ENCODE measurements at places on chromosomes 12 and 14.

DNA sequence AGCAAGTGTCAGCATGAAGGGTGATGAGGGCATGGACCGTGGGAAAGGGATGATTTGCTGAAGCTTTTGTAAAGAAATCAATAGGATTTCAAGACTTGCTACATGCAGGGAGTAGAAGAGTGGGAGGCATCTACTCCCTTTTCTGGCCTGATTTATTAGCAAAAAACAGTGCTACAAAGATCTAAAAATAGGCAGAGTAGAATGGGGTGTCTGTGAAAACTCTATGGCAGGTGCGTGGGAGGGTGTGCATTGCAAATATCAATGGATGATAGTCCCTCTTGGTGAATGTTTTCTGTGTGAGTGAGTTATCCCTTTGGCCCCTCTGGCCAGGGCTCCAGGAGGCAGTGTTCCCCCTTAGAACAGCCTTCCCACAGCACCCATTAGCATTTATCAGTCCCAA, 139.0 kb downstream of the SMOC1 start:
- no peak for DNase-seq

DNA sequence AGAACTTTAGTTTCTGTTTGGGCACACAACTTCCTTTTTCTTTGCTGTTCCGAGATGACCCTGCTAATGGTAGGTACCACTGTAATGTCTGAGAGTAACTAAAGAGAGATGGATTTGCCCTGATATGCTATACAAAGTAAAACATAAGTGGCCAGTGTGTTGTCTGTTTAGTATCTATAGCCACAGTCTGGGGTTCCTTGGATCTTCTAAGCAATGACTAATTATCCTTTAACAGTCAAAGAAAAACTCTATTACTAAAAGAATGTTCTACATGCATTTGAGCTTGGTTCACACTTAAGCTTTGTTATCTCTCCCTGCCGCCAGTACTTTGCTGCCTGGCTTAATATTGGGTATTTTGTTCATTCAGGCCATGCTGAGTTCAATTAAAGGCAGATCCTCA, 1051.9 kb upstream of the FLRT2 start:
- no peak for DNase-seq

GRCh38 chr14:35332517-35333263, 40.5 kb downstream of the PSMA6 start:
- no peak for DNase-seq

GRCh38 chr12:88310069-88310468, 168.0 kb downstream of the TMTC3 start:
- DNase-seq, result no peak

GRCh38 chr12:89863968-89864367, 155.3 kb upstream of the ATP2B1 start:
- no peak for DNase-seq

GRCh38 chr14:77322250-77322902, 1.5 kb downstream of the GSTZ1 start:
- DNase-seq, result no peak
